ENCODE measurements at places on chromosomes 12 and 14. TPM values are rescaled to one million over a fixed set of nuclear protein-coding genes. Genes with fewer than 3 reads are reported as not detected.

Gene COCH
- 1.6 TPM for polyA plus RNA-seq

Gene NFE2
- 6.3 TPM for polyA plus RNA-seq

Gene STAC3
- polyA plus RNA-seq, result 4.6 TPM

GRCh38 chr14:94583557-94583956 lies 2.3 kb downstream of the SERPINA5 start:
- no peak for DNase-seq

DNA sequence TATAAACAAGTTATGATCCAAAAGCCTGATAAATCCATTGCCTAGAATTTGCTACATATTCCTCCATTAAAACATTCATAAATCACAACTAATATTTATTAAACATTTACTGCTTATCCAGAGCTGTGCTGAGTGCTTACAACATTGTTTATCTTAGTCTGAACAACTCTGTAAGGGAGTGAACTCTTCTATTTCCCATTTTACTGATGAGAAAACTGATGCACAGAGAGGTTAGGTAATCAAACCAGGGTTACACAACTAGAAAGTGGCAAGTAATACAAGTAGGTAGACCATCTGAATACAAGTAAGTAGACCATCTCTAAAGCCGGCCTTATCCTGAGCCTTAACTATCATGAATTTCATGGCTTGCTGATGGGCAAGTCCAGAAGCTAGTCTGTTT lies 39.5 kb downstream of the WASHC3 start:
- no peak for DNase-seq

GRCh38 chr12:15996948-15997347 lies 85.8 kb downstream of the DERA start:
- no peak for DNase-seq

- DNase-seq, result no peak
Measured at GRCh38 chr12:52494518-52494917, 1.5 kb upstream of the KRT6A start.
